ENCODE measurements at places on chromosomes 3 and 15.

GRCh38 chr3:187628169-187628568 is 42.0 kb downstream of the SST start:
- DNase-seq = no peak

- no peak for DNase-seq
These were observed 434.7 kb downstream of the C3orf38 start for GRCh38 chr3:88584451-88584850.

DNA sequence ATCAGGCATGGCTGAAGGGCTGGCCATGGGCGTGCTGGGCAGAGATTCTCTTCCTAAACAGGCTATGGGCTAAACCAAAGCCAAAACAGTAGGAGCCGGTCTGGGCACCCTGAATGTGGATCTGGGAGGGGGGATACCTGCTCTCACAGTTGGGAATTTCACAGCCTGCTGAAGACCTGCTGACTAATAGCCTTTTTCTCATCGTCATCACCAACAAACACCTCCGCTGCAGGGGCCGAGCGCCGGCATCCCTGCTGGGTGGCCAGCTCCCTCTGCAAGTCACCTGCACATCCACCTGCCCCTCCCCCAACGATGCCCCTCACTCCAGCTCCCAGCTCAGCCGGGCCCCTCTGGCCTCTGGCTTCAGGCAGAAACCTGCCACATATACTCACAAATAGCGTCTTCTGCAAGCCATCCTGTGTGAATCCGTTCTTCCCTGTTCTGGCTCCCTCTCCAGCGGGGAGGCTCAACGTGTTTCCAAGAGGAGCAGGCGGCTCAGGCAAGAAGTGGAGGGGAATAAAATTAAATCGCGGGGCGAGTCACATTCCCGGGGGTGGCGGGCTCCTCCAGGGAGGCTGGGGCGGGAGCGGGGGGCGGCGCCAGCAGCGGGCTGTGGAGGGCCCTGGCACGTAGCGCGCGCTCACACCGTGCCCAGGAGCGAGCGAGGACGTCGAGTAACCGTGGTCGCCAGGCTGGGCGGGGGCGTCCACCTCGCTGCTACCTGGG is 466 bp downstream of the IQSEC1 start:
- DNase-seq = no peak

- peak; percentile 92 for DNase-seq
These were observed 2.6 kb upstream of the ZSCAN2 start for GRCh38 chr15:84598250-84598649.

DNA sequence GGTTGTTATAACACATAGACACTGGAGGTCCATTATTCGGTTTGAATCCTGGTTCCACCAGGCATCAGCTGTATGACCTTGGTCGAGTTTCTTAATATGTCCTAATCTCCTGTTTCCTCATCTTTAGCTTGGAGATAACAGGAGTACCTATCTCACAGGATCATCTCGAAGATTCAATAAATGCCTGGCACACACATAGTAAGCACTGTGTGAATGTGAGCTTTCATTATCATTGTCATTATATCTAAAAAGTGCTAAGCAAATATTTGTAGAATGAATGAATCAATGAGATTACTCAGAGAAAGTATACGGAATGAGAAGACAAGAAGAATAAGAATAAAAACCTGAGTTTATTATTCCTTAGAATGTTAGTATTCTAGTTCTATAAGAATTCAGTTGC is 227.4 kb upstream of the CFAP20DC start:
- DNase-seq = no peak

DNA sequence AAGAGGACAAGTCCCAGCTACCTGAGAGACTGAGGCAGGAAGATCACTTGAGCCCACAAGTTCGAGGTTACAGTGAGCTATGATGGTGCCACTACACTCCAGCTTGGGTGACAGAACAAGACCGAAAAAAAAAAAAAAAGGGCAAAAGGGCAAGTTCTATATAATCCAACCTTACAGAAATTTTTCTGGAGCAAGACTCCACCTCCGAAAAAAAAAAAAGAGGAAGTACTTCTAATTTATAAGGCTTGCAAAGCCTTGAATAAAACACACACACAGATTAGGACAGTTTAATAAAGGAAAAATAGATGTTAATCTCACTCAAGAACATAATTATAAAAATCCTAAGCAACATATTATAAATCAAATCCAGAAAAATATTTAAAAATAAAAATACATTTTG is 14.4 kb upstream of the XYLB start:
- no peak for DNase-seq

DNA sequence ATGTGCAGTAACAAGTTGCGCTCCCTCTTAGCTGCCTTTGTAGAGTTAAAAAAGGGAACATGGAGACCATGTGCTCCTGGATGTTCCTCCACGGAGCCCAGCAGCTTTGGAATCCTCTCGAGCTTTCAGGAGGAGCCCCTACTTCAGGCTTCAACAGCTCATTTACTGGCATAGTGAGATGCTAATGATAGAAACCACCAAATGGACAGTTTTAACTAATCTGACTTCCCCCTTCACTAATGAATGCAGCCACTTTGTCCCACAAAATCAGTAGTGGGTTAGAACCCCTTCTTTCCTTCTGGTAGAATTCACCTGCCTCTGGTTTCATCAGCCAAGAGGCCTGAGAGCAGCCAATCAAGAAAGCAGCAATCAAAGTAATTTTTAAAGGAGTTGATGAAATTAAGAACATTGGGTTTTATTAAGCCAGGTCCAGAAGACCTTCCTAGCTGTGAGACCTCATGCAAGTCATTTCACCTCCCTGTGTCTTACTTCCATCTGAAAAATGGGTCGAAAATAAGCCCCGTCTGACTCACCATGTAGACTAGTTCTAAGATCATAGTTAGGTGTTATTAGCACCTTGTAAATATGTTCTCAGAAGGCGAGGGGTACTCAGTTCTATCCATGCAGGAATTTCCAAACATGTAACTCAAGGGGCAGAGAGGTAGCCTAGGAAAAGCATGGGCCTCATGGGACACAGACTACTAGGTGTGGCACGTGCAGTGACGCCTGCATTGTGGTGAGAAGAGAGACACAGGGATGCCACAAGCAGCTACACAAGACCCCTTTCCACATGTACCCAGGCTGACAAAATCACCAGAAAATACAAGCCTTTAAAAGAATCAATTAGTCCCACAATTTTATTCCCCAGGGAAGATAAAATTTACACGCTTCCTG is 179.7 kb upstream of the LPP start:
- no peak for DNase-seq

All from GF-D8 (cell line).